ENCODE measurements at places on chromosomes 11 and 22.

DNA sequence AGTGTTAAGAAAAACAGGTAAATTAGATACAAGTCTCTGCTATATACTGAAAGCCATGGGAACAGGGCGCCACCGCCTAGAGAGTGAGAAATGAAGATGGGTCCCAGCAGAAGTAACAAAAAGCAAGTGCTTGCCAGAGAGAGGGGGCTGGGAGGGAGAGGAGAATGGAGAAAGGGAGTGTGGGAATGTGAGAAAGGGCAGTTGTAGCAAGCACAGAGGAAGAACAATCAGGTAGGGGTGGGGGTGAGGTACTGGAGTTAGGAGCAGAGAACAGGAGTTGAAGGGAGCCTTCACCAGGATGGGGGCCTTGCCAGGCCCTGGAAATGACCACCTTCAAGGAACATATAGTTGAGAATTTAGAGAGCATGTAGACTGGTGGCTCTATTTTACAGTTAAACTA lies 66.8 kb downstream of the TCF20 start:
- no peak for DNase-seq

- DNase-seq = no peak
These were observed 2.2 kb upstream of the MYO18B start for GRCh38 chr22:25739659-25740344.

DNA sequence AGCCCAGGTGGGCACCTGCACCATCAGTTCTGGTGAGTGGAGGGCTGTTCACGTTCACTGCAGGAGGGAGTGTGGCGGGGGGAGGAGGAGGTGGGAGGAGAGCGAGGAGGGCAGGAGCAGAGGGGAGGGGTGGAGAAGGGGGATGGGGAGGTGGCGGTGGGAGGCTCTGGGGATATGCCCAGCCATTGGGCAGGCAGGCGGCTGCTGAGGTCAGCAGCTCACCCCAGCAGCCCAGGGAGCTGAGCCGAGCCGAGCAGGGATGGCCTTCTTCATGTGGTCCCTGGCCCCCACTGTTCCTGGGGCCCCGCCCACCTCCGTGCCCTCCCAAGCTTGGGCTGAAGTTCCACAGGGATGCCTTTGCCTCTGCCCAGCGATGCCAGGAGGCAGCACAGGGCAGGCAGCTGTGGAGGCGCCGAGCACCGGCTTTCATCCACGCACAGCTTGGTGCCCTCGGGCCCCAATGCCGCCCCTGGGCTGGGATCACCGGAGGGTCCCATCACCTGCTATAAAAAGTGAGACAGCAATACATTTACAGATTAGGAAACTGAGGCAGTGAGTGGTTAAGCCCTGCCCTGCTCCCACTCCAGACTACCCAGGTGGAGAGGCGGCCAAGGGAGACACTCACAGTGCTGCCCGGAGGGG lies 21.6 kb downstream of the RTN4R start:
- DNase-seq = no peak

DNA sequence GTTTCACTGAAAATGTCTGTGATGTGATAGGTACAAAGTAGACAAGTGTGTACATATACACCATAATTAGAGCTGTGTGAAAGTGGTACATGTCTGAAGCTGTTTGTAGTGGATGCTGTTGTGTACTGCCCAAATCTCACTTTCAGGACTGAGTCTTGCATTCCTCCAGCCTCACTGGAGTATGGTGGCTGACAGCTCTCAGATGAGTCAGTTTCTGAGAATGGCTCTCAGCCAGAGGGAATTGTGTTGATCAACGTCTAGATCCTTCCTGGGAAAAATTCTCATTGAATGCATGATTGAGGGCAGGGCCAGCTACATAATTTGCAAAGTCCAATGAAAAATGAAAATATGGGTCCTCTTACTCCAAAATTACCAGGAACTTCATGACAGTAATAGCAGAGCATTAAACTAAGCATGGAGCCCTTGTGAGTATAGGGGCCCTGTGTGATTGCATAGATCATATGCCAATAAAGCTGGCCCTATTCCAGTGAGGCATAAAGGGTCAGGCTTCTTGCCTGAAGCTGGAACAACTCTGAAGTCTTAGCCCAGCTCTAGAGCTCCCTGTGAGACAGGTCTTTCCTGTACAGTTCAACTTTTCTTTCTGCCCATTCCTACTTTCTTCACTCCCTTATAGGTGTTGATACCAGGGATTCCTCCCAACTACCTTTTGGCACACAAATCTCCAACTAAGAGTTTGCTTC lies 10.8 kb upstream of the CYP2R1 start:
- peak; percentile 36 for DNase-seq

- DNase-seq = no peak
These were observed 15.1 kb downstream of the MYEOV start for GRCh38 chr11:69308936-69309615.

- DNase-seq = no peak
These were observed 25.3 kb upstream of the PARVB start for GRCh38 chr22:43998679-43999264.

GRCh38 chr22:38298312-38299005 lies 18.8 kb downstream of the CSNK1E start:
- no peak for DNase-seq

DNA sequence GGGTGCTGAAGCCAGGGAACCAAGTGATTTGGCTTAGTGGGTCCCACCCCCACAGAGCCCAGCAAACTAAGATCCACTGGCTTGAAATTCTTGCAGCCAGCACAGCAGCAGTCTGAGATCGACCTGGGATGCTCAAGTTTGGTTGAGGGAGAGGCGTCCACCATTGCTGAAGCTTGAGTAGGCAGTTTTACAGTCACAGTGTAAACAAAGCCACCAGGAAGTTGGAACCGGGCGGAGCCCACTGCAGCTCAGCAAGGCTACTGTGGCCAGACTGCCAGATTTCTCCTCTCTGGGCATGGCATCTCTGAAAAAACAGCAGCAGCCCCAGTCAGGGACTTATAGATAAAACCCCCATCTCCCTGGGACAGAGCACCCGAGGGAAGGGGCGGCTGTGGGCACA lies 424.1 kb upstream of the TENM4 start:
- no peak for DNase-seq

- DNase-seq = no peak
These were observed 20.9 kb downstream of the BDNF start for GRCh38 chr11:27679136-27680015.

GRCh38 chr22:40797427-40797826 lies 21.7 kb downstream of the SLC25A17 start:
- DNase-seq = no peak

GRCh38 chr22:17143101-17143500 lies 16.0 kb downstream of the HDHD5 start:
- no peak for DNase-seq

DNA sequence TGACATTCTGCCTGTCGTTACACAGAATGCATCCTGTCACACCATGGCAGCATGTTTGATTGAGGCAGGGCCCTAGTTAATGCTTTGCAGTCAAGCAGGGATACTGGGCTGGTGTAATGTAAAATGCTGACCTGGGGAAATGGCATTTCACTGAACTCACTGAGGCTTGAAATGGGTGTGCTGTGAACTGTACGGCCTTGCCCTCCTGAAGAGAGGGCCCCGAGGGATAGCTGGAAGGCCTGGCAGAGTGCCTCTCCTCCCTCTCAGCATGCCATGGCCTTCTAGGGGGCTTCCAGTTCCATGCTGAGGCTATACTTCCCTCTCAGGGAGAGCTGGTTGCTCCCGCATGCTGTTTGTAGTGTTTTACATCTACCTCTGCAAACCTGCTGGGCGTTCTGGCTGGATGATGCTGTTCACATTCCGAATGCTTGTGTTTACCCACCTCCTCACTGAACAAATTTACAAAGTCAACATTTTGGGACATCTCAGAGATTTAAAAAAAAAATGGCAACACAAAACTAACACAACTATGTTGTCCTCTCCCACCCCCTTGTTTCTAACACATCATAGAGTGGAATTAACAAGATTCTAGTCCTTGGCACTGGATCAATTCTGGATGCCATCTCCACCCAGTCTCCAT lies 416.7 kb upstream of the CADM1 start:
- DNase-seq = no peak

GRCh38 chr22:29073618-29074275 lies 912 bp downstream of the KREMEN1 start:
- DNase-seq = no peak

GRCh38 chr22:45598596-45599217 lies 72.9 kb upstream of the ATXN10 start:
- DNase-seq = no peak
